ENCODE measurements at places on chromosomes 5 and 9. TPM values are rescaled to one million over a fixed set of nuclear protein-coding genes. Genes with fewer than 3 reads are reported as not detected.

IRX2 gene
- total RNA-seq, result not detected

IFNA8 gene
- not detected for total RNA-seq

FAM78A gene
- 51.6 TPM for total RNA-seq

C6 gene
- not detected for total RNA-seq

AJM1 gene
- total RNA-seq, result 5.7 TPM

PDZD2 gene
- total RNA-seq, result not detected

FOXD4L4 gene
- not detected for total RNA-seq

SPINK4 gene
- total RNA-seq, result not detected

PCDHA7 gene
- total RNA-seq, result not detected

CYLC2 gene
- not detected for total RNA-seq

FOXE1 gene
- not detected for total RNA-seq

ADAMTSL1 gene
- total RNA-seq, result not detected

IFNB1 gene
- not detected for total RNA-seq

PCDHAC1 gene
- not detected for total RNA-seq

ELAVL2 gene
- total RNA-seq, result not detected

TNC gene
- 0.98 TPM for total RNA-seq

SH3RF2 gene
- total RNA-seq, result 0.02 TPM

RNF183 gene
- total RNA-seq, result 0.12 TPM

EGFL7 gene
- 3.2 TPM for total RNA-seq

CXCL14 gene
- not detected for total RNA-seq

PPP2R2B gene
- 0.12 TPM for total RNA-seq

PCDHB16 gene
- total RNA-seq, result not detected

CDC25C gene
- total RNA-seq, result 7.9 TPM

SGCD gene
- not detected for total RNA-seq

RNF180 gene
- total RNA-seq, result not detected

OTP gene
- total RNA-seq, result not detected

TRIM32 gene
- total RNA-seq, result 11.9 TPM

S100Z gene
- total RNA-seq, result 1.4 TPM

FIBCD1 gene
- total RNA-seq, result not detected

PTGDS gene
- total RNA-seq, result not detected

CCDC180 gene
- 1.9 TPM for total RNA-seq

PAPPA gene
- total RNA-seq, result not detected

SLC1A3 gene
- total RNA-seq, result not detected

TAF11L5 gene
- not detected for total RNA-seq

ACOT12 gene
- not detected for total RNA-seq
